ENCODE measurements at places on chromosomes 1 and 21.

DNA sequence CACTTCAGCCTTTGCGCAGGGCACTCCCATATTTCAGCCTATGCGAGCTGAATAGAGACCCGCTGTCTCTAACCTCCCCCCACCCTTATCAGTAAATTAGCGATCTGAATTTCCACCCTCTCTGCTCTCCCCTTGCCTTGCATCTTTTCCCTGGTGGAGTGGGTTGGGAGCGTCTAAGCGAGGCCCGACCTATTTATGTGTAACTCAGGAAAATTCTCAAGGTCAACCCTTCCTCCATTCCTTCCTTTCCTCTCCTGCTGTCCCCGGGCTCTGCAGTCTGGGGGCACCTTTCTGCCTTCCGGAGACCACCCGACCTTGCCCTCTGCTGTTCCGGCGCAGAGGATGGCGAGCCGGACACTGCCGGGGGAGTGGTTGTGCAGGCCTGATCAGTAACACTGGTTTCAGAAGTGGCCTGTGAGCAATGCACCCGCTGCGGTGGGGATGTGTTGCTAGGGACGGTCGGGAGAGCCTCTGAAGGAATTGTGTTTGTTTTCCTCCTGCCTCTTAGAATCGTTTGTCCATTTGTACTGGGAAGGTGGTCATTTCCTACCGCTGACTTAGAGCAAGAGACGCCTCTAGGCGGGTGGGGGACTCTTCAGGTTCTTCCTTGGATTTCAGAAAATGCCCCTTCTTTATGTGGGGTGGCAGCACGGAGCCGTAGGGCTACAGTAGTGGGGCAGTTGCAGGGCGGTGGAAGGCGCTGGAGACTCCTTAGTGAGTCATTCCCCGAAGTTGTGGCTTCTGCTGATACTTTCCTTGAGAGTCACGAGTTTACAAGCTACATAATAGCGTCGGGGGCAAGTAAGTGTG is 513 bp downstream of the MGST3 start:
- peak; percentile 29 for DNase-seq

GRCh38 chr1:234309243-234309597 is 64.0 kb upstream of the COA6 start:
- no peak for DNase-seq

GRCh38 chr1:33501774-33502173 is 29.3 kb downstream of the ZSCAN20 start:
- DNase-seq = no peak

DNA sequence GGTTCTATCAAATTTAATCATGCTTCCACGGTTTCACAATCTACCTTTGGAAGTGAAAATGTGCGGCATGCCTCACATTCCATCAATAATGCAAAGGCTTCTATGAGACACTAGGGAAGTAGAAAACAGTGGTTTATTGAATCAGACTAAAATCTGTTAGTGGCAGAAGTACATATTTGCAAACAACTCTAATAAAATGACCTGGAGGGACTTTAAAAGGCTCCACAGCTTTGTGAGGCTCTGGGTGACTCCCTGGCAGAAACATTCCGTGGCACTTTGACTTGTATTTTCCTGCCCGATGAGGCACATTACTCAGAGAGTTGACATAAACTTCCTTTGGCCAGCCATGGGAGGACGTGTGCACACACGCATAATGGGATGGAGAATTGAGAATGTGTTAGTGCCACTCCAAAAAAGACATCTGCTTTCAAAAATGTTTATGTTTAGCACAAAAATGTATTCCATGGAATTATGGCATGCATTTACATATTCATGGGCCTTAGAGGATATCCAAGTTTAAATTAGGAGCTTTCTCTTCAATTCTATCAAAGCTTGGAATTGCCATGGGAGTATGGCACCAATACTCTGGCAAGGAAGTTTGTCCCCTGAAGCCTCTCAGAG is 60.0 kb upstream of the SSX2IP start:
- DNase-seq = no peak

DNA sequence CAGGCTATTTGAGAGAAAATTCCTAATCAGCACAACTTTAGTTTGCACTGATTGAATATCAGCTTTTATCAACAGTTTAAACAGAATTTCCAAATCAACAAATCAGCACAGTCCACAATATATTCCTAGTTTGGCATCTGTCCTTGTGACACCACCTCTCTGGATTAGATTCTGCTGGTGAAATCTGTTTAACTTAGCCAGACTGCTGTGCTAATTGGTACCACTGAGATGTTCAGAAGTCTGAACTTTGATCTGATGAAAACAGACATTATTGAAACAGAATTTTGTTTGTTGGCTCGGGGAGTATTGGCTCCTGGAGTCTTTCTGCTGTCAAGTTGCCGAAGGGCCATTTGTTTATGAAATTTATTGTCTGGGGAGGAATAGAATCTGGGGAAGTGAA is 17.0 kb upstream of the NGF start:
- DNase-seq = no peak

GRCh38 chr1:35120458-35121133 is 41.4 kb downstream of the ZMYM1 start:
- DNase-seq = peak; percentile 7

DNA sequence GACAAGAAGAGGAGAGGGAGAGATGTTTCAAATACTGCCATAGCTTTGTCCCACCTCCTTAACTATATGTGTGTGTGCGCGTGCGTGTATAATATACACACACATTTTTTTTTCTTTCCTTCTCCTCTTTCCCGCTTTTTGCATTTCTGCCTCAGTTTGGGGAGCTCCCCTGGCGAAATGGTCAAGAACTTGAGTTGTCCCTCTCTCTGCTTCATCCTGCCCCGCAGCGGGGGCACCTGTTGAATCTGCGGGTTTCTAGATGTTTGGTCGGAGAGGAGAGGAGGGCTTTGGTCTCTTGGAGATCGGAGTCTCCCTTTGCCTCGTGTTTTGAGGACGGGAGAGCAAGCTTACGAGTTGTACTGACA is 504 bp downstream of the SCCPDH start:
- DNase-seq = no peak

Data from activated CD4-positive, alpha-beta T cell treated with anti-CD3 and anti-CD28 coated beads, Interleukin-2, amount 10 ng/mL, durations not matched to agents 7 days and 5 days (primary cell).